ENCODE measurements at places on chromosomes 7 and 10. TPM values are rescaled to one million over a fixed set of nuclear protein-coding genes. Genes with fewer than 3 reads are reported as not detected.
A peak's percentile ranks its signal among the peaks of the same experiment; 100 is the strongest.

Gene ASB10
- total RNA-seq: not detected

Gene LIPF
- total RNA-seq: not detected

Gene FERD3L
- total RNA-seq: not detected

Gene ZNF425
- total RNA-seq: 1.4 TPM

Gene POU6F2
- total RNA-seq: 0.78 TPM

Gene BCCIP
- total RNA-seq: 36.9 TPM

Gene CLRN3
- not detected for total RNA-seq

- H3K36me3 ChIP-seq: no peaks in the 10 kb centered on the region
- H3K27me3 ChIP-seq: no peaks in the 10 kb centered on the region
- no peaks in the 10 kb centered on the region for H3K4me1 ChIP-seq
- DNase-seq: no peak
Observed at GRCh38 chr10:4315551-4315950, 510.5 kb upstream of the AKR1E2 start.

GRCh38 chr7:84302949-84303348 lies 108.4 kb upstream of the SEMA3A start:
- H3K27me3 ChIP-seq: no peaks in the 10 kb centered on the region
- peaks cover 4% of the 10 kb centered on the region for H3K4me1 ChIP-seq
- no peak for DNase-seq

- no peak overlapping the region for H3K4me3 ChIP-seq
- H3K4me1 ChIP-seq: no peaks in the 10 kb centered on the region
- no peak overlapping the region for H3K27ac ChIP-seq
- no peaks in the 10 kb centered on the region for H3K36me3 ChIP-seq
Observed at GRCh38 chr10:19021162-19021561, 27.4 kb upstream of the MALRD1 start.

- H3K27ac ChIP-seq: no peak overlapping the region
- H3K4me3 ChIP-seq: no peak overlapping the region
- no peaks in the 10 kb centered on the region for H3K36me3 ChIP-seq
- H3K4me1 ChIP-seq: no peaks in the 10 kb centered on the region
- H3K27me3 ChIP-seq: peaks cover 1% of the 10 kb centered on the region
- no peak for DNase-seq
Observed at GRCh38 chr10:23055424-23056185, 39.8 kb upstream of the MSRB2 start.

- H3K27me3 ChIP-seq: no peaks in the 10 kb centered on the region
- no peaks in the 10 kb centered on the region for H3K36me3 ChIP-seq
- no peak for DNase-seq
Observed at GRCh38 chr7:28718055-28718481, 240.1 kb downstream of the TRIL start.

DNA sequence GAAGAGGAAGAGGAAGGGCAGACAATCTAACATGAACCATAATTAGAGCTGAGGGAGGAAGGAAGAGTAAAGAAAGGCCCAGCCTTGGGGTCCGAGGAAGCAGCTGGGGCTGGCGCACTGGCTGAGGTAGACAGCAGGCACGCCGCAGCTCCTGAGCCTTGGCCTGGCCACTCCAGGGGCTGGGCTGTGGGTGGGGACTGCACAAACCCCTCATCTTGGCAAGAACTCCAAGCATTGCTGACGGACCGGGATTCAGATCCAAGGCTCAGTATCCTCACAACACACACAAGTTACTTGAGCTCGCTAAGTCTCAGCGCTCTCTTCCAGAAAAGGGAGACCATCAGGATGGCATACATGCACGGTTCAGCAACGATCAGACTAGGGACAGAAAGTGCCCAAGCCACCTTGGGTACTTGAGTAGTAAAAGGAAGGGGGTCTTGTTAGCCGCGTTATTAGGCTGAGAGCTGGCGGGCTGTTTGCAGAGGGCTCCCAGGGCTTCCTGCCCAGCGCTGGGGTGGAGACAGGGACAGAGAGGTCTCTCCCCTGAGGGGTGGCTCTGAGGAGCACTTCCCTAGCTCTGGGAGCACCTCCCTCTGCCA lies 4.5 kb downstream of the TNS3 start:
- peak overlapping the region; percentile 23 for H3K4me3 ChIP-seq
- no peaks in the 10 kb centered on the region for H3K27me3 ChIP-seq
- H3K27ac ChIP-seq: peak overlapping the region; percentile 86
- H3K4me1 ChIP-seq: peaks cover 83% of the 10 kb centered on the region
- H3K36me3 ChIP-seq: no peaks in the 10 kb centered on the region

DNA sequence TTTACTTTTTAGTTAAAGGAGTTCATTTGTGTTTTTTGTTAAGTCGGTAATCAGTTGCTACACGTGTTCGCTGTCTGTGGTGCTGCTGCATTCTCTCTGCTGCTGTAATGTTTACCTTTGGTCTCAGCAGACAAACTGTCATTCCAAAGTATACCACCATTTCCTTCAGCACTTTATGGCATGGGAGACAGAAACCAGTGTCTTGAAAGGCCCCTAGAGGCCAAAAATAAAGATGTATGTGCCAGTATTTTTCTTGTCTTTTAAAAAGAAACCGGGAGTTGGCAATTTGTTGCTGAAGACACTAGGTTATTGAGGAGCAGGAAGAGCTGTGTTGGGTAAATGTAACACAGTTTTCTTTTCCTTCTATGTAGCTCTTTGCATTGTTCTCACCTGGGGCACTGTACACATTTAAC lies 24.1 kb downstream of the ZNF92 start:
- no peak for DNase-seq
- H3K27me3 ChIP-seq: no peaks in the 10 kb centered on the region

Data from upper lobe of right lung (tissue), 1 donor.